ENCODE measurements at places on chromosomes 6 and 20.
A peak's percentile ranks its signal among the peaks of the same experiment; 100 is the strongest.

- no peaks in the 10 kb centered on the region for H3K36me3 ChIP-seq
- H3K27ac ChIP-seq: peak overlapping the region; percentile 97
- no peaks in the 10 kb centered on the region for H3K27me3 ChIP-seq
- peak overlapping the region; percentile 84 for H3K4me3 ChIP-seq
Measured at GRCh38 chr6:143059663-143060353, 881 bp upstream of the AIG1 start.

DNA sequence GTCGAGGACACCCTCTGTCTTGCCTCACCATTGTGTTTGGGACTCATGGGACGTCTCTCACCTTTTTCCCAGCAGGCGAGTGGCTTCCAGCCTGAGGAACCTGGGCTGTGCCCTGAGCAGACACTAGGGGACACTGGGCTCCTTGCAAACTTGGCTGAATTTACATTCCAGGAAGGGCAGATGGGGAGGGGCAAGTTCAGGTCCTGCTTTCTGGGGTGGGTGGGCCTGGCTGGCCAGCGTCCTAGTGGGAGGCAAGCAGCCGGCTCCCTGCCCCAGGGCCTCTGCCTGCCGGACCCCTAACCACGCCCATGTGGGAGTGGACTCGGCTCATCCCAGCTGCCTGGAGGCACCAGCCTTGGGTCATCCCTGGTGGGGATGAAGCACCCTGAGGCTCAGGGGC lies 48.2 kb upstream of the MLN start:
- no peak overlapping the region for H3K4me3 ChIP-seq
- H3K27me3 ChIP-seq: no peaks in the 10 kb centered on the region
- H3K36me3 ChIP-seq: no peaks in the 10 kb centered on the region
- no peak for DNase-seq

GRCh38 chr20:16317445-16318362 lies 255.5 kb downstream of the KIF16B start:
- no peaks in the 10 kb centered on the region for H3K4me1 ChIP-seq
- H3K36me3 ChIP-seq: peaks cover 15% of the 10 kb centered on the region
- H3K4me3 ChIP-seq: no peak overlapping the region
- no peak overlapping the region for H3K27ac ChIP-seq
- DNase-seq: no peak

- H3K4me3 ChIP-seq: no peak overlapping the region
- H3K4me1 ChIP-seq: no peaks in the 10 kb centered on the region
- no peaks in the 10 kb centered on the region for H3K36me3 ChIP-seq
- peaks cover 11% of the 10 kb centered on the region for H3K27me3 ChIP-seq
- no peak for DNase-seq
Measured at GRCh38 chr6:34562861-34563512, 6.9 kb upstream of the SPDEF start.

GRCh38 chr6:84161190-84161589 lies 66.3 kb downstream of the CEP162 start:
- no peaks in the 10 kb centered on the region for H3K36me3 ChIP-seq
- no peak overlapping the region for H3K4me3 ChIP-seq
- no peak for DNase-seq
- H3K27ac ChIP-seq: no peak overlapping the region

DNA sequence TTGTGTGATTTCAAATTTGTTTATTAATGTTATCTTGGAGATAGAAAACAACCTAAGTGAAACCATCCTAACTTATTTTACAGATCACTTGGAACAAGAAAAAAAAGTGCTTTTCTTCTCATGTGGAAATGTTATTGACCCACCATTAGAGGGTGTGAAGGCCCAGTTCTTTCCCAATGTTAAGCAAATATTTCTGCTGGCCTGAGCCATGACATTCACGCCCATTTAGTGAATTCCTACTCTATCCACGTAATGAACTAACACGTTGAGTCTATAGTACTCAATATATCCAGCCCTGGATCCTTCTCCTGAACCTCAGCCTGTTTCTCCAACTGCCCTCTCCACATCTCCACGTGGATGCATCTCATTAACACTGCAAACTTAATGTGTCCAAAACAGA lies 180.6 kb upstream of the ZFP64 start:
- H3K4me1 ChIP-seq: no peaks in the 10 kb centered on the region
- no peak overlapping the region for H3K27ac ChIP-seq
- H3K4me3 ChIP-seq: no peak overlapping the region
- DNase-seq: no peak
- H3K36me3 ChIP-seq: no peaks in the 10 kb centered on the region
- no peaks in the 10 kb centered on the region for H3K27me3 ChIP-seq

DNA sequence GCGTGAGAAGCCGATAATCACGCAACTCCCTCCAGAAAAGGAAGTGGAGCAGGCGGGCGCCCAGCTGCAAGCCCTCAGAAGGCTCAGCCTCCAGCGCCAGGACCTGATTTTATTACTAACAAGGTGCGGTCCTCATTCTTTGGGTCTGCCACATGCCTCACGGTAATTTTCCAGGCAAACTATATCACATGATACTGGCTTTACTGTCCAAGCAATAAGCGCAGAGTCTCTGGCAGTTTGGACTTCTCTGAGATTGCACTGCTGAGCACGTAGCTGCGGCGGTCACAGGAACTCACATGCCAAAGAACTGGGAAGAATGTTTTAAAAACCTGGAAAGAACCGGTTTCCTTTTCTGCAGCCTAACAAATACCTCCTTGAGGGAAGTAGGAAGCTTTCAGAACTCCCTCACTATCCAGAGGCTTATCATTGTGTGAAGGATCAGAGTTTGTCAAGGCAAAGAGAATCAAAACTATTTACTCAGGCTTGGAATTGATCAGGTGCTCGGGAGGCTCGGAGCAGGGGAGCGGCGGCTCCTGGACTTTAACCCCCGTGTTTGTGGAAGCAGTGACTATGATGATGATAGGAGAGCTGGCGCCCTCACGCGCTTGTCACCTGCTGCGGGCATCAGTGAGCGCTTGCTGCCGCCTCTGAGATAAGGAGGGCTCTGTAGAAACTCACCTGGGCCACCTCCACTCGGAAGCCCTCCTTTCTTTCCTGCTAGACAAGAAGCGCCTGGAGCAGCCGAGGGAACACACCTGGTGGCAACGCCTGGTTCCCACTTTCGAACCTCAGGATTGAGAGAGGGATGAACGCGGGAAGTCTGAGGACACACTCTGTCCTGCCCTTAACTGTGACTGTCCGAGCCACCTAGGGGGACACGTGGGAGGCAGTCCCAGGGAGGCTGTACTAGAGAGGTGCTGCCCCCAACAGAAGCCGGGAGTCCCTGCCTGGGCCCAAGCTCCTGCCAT lies 27.2 kb upstream of the SYNJ2 start:
- no peak for DNase-seq
- peak overlapping the region; percentile 40 for H3K27ac ChIP-seq
- H3K36me3 ChIP-seq: no peaks in the 10 kb centered on the region
- H3K4me3 ChIP-seq: no peak overlapping the region
